ENCODE measurements at places on chromosomes 3 and 15.
A peak's percentile ranks its signal among the peaks of the same experiment; 100 is the strongest.

GRCh38 chr15:85642693-85643066 lies 152.0 kb downstream of the KLHL25 start:
- H3K27ac ChIP-seq = no peak overlapping the region
- peaks cover 3% of the 10 kb centered on the region for H3K36me3 ChIP-seq
- DNase-seq = no peak
- H3K4me1 ChIP-seq = peaks cover 3% of the 10 kb centered on the region
- H3K27me3 ChIP-seq = no peaks in the 10 kb centered on the region

DNA sequence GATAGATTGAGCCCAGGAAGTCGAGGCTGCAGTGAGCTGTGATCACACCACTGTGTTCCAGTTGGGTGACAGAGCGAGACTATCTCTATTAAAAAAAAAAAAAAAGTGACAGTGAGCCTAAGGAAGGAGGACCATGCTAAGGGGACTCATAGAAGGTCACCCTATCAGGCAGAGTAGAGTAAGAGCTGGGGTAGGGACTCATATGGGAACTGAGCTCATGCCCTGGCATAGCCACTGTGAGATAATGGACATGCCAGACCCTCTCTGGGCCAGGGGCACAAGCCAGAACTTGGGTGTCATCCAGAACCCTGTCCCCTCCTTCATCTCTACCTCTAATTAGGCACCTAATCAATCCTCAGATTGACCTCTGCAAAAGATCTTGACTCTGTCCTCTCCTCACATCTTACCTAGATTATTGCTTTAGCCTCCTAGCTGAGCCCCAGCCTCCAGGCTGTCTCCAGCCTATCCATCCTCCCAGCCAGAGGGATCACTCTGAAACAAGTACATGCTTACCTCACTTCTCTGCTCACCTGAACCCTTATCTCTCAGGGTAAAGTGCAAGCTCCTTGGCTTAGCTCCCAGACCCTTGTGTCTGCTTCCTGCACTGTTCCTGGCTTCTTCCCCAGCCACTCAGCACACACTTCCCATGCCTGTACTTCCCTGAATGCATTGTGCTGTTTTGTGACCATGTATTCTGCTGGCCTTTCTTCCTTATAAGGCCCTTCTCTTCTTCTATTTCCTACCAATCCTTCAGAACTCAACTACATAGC lies 76.4 kb downstream of the DAPK2 start:
- H3K36me3 ChIP-seq = no peaks in the 10 kb centered on the region
- H3K27ac ChIP-seq = no peak overlapping the region
- peaks cover 6% of the 10 kb centered on the region for H3K4me1 ChIP-seq
- H3K4me3 ChIP-seq = no peak overlapping the region

DNA sequence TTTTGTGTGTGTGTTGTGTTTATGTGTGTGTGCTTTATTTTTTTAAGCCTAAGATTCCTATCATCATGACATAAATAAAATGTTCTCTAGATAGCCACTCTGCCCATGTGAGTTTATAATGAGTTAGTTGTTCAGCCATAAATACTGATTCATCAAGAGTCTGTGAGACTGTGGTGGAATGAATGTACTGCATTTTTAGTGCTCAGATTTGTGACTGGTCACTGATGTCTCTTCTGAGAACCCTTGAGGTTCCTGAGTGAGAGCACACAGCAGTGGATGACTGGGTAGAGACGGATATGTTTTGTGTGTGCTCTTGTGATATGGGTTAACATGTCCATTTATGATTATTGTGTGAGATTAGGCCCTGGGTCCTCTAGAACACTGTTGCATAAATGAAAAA lies 51.2 kb downstream of the SETD5 start:
- H3K36me3 ChIP-seq = peaks cover 30% of the 10 kb centered on the region
- no peaks in the 10 kb centered on the region for H3K4me1 ChIP-seq
- no peak overlapping the region for H3K27ac ChIP-seq
- H3K27me3 ChIP-seq = no peaks in the 10 kb centered on the region
- H3K4me3 ChIP-seq = no peak overlapping the region

DNA sequence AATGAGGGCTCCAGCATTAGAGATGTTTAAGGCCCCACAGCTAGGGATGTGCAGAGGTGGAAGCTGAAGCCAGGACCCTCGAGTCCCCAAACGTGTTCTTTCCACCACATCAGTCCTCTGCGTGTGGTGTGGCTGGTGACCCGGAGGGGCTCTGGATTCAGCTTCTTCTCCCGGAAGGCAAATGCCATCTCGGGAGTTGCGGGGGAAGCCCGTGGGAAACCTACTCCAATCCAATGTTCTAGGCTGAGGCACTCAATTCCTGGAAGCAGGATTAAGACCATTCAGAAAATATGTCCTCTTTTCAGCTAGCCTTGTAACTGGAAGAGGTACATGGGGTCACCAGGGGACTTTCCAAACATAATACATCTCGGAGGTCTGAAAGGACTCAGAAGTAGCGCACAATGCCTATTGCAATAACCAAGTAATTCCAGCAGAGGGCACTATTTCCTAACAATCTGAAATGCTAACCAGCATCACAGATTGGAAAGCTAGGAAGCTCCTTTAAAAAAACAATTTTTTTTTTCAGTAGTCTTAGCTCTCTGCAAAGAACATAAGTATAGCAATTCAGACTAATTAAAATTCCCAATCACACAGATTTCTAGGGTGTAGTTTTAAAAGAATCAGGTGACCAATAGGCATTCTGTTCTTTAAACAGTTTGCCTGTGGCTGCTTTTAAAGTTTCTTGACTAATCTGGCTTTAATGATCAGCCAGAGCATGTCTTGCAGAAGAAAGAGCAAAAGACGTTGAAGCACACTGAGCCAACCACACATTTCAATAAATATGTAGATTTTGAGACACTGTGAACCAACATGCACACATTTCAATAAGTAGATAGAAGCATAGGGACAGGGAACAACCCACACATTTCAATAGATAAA lies 36.1 kb downstream of the BNC1 start:
- DNase-seq = peak; percentile 57
- H3K4me3 ChIP-seq = no peak overlapping the region
- H3K27me3 ChIP-seq = peaks cover 4% of the 10 kb centered on the region
- no peaks in the 10 kb centered on the region for H3K36me3 ChIP-seq
- no peak overlapping the region for H3K27ac ChIP-seq

GRCh38 chr15:34597316-34597715 lies 13.9 kb upstream of the GOLGA8B start:
- H3K27ac ChIP-seq = no peak overlapping the region
- H3K27me3 ChIP-seq = no peaks in the 10 kb centered on the region
- H3K36me3 ChIP-seq = no peaks in the 10 kb centered on the region
- H3K4me1 ChIP-seq = no peaks in the 10 kb centered on the region
- DNase-seq = no peak

DNA sequence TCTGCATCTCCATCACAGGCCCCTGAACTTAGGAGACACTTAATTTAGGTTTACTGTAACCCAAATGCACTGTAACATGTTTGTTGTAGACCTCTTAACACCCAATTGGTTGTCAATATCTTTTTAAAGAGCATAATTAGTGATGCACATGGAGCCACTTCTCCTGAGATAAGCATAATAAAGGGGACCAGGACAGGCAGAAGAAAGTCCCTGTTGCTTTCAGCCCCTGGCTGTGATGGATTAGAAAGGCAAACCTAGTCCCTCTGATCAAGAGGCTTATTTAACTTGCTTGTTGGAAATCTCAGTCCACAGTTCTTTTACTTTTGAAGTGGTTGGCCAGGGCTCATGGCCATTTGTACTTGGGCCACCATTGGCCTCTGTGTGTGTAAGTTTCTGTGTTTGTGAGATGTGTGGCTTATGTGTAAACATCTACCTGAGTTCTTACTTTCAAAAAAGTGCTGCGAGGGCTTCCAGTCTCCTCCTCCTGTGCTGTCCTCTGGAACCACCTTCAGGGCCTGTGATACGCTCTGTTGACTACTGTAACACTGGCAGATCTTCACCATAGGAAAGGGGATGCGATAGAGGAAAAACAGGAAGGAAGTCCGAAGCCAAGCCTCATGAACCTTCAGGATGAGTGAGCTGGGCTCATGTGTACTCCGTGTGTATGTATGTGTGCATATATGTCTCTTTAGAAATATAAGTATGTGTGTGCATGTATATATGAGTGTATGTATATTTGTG lies 136.2 kb downstream of the EPHB1 start:
- H3K27me3 ChIP-seq = no peaks in the 10 kb centered on the region
- H3K27ac ChIP-seq = no peak overlapping the region
- no peaks in the 10 kb centered on the region for H3K4me1 ChIP-seq
- DNase-seq = no peak
- H3K36me3 ChIP-seq = no peaks in the 10 kb centered on the region
- H3K4me3 ChIP-seq = no peak overlapping the region

DNA sequence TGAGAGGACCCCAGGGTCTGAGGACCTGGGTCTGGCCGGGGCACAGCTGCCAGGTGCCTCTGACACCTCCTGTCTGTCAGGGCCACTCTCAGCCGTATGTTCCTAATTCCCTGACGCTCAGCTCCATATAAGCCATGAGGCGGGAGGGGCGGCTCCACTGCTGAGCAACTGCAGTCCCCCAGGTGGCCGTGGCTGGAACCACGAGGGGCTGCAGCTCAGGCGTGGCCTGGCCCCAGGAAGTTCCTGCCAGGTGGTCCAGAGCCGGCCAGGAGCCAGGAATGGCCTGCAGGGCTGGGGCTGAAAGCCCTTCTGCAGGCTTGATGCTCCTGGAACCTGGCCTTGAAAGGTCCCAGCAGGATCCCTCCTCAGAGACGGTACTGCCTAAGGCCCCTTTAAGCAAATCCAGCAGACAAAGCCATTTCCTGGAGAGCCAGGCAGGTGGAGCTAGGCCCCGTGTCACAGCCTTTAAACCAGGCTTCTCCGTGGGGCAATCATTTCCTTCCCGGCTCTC lies 118.0 kb downstream of the CHSY1 start:
- DNase-seq = no peak
- H3K4me3 ChIP-seq = no peak overlapping the region
- H3K27me3 ChIP-seq = no peaks in the 10 kb centered on the region

- no peaks in the 10 kb centered on the region for H3K4me1 ChIP-seq
- peaks cover 60% of the 10 kb centered on the region for H3K36me3 ChIP-seq
- no peaks in the 10 kb centered on the region for H3K27me3 ChIP-seq
- H3K4me3 ChIP-seq = no peak overlapping the region
Observed at GRCh38 chr3:51703068-51703760, 3.7 kb upstream of the GRM2 start.

- H3K4me3 ChIP-seq = no peak overlapping the region
- H3K27ac ChIP-seq = no peak overlapping the region
- no peaks in the 10 kb centered on the region for H3K36me3 ChIP-seq
- H3K27me3 ChIP-seq = no peaks in the 10 kb centered on the region
Observed at GRCh38 chr3:194744826-194745225, 59.1 kb downstream of the FAM43A start.

DNA sequence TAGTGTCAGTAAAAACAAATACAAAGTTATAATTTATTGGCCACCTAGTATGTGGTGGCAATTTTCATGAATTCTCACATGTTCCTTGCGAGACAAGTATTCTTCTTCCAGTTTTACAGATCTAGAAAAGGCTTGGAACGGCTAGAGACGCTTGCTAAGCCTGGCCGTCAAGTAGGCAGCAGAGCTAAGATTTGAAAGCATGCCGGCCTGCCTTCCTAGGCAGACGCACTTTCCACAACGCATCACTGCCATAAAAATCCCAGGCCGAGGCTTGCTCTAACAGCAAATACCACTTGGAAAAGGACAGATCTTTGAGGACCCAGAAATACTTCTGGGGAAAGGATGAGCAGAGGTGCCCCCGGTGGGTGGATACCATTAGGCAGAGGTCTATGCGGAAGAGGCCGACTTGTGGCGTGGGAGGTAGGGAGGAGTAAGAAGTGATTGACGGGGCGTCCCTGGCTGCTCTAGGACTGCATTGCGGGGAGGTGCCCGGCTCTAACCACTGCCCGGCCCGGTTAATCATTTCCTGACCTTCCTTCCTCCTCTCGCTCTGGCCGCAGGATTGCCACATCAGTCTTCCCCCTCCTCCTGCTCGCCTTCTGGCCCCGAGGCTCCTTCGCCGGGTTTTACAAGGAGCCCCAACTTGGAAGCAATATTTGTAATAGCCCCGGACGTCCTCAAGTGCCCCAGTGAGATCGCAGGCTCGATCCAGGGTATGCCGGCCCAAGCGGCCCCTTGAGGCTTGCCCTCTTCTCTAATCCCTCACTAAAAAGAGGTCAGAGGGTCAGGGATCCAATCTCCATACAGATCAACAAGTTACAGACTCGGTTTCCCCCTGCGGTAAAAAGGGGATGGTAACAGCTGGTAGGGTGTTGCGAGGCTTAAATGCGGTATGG lies 1.3 kb upstream of the USP3 start:
- no peaks in the 10 kb centered on the region for H3K36me3 ChIP-seq
- peak; percentile 89 for DNase-seq
- peak overlapping the region; percentile 99 for H3K27ac ChIP-seq

DNA sequence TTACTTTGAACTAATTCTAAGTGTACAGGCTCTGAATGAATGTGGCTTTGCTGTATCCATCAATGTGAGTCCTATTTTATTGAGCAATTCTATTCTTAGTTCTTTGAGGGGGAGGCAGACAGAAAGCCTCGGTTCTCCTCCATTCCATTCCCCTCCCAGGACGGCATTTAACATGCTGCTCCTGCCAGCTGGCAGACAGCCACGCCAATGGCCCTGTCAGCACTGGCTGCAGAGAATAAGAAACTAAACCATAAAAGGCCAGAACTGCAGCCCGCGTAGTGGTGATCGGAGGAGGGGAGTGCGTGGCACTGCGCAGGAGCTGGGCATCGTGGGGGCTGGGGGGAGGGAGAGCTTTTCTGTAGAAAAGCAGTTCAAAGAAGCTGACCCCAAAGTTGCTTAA lies 76.0 kb upstream of the HACD2 start:
- no peak for DNase-seq
- H3K36me3 ChIP-seq = no peaks in the 10 kb centered on the region
- no peaks in the 10 kb centered on the region for H3K4me1 ChIP-seq
- H3K27ac ChIP-seq = no peak overlapping the region
- H3K27me3 ChIP-seq = no peaks in the 10 kb centered on the region

DNA sequence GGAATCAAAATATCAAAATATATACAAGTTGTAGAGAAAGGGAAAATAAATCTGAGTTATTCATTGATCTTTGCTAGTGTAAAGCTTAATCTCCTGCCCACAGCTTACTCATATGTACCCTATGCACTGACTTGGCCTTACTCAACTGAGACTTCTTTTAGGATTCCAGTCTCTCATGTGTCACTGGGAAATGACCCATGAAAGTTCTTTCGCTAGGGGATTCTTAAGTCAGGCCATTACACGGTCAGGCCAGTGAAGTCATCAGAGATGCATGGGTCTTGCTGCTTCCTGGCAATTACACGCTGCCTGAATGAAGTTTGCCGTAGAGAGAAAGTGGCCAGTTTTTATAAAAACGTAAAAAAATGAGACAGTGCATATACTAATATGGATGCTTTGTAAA lies 20.7 kb upstream of the LPP start:
- no peaks in the 10 kb centered on the region for H3K27me3 ChIP-seq
- no peak overlapping the region for H3K27ac ChIP-seq
- no peaks in the 10 kb centered on the region for H3K36me3 ChIP-seq
- H3K4me3 ChIP-seq = no peak overlapping the region

- no peaks in the 10 kb centered on the region for H3K27me3 ChIP-seq
- no peak for DNase-seq
- H3K36me3 ChIP-seq = no peaks in the 10 kb centered on the region
- H3K4me1 ChIP-seq = peaks cover 11% of the 10 kb centered on the region
- no peak overlapping the region for H3K27ac ChIP-seq
- no peak overlapping the region for H3K4me3 ChIP-seq
Observed at GRCh38 chr3:183288117-183288516, 35.1 kb downstream of the B3GNT5 start.

- no peaks in the 10 kb centered on the region for H3K27me3 ChIP-seq
- H3K36me3 ChIP-seq = no peaks in the 10 kb centered on the region
- H3K4me3 ChIP-seq = no peak overlapping the region
- no peak overlapping the region for H3K27ac ChIP-seq
- DNase-seq = no peak
Observed at GRCh38 chr3:122357828-122358702, 25.0 kb downstream of the MIX23 start.

- H3K4me1 ChIP-seq = no peaks in the 10 kb centered on the region
- H3K36me3 ChIP-seq = no peaks in the 10 kb centered on the region
- H3K27ac ChIP-seq = no peak overlapping the region
- no peak overlapping the region for H3K4me3 ChIP-seq
- no peak for DNase-seq
Observed at GRCh38 chr15:43538091-43538490, 20.7 kb downstream of the MAP1A start.
